ENCODE measurements at places on chromosomes 16 and 17.

- DNase-seq, result no peak
Observed at GRCh38 chr17:81939881-81940385, 2.8 kb upstream of the PYCR1 start.

GRCh38 chr16:70805787-70806186 lies 4.8 kb upstream of the VAC14 start:
- DNase-seq, result no peak

GRCh38 chr17:81138083-81138482 lies 27.2 kb upstream of the PVALEF start:
- DNase-seq, result no peak

DNA sequence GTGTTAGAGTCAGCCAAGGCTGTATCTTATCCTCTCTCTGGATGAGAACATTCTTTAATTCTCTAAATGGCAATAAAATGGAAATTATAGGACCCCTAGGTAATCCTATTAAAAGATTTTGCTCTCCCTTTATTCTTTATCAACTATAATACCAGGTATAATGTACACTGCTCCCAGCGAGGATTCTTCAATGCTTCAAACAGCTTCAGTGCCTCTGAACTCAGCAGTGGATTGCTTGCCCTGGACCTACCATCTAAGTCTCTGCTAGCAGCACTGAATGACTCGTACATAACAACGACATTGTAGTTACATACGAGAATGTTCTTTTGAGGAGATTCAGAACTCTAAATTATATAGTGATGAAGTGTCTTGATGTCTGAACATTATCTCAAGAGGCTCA lies 3.7 kb upstream of the OR3A2 start:
- no peak for DNase-seq

- DNase-seq, result no peak
Observed at GRCh38 chr17:70709596-70709995, 540.3 kb downstream of the KCNJ2 start.

GRCh38 chr16:52034830-52035229 lies 512.1 kb downstream of the TOX3 start:
- no peak for DNase-seq

DNA sequence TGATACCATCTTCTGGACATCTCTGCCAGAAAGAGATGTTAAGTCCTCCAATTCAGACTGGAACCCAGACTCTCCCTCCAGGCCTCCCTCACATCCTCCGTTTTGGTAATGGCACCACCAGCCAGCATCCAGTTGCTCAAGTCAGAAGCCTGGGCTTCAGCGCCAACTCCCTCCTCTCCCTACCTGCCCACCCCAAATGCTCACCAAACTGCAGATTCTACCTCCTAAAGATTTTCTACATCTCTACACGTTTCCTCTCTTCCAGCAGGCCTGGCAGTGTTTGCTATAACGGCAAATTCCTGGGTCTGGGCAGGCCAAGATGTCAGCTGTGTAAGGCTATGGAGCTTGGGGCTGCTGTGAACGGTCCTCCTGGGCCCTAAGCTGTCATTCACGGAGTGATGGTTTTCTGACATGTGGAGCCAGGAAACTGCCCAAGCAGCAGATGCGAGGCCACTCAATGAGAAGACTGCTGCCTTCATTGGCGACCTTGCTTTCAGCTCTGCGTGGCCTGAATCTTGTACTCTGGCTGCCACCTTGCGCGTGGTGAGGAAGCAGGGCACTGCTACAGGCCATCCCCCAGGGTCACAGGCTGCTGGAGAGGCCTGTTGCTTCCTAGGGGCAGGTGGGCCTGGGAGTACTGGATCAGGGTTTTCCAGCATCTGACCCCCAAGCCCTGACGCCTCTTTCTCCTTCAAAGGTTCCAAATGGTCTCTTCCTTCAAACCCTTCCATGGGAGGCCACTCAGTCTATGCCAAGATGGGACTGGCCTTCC lies 37.7 kb downstream of the TBX4 start:
- DNase-seq, result no peak

- no peak for DNase-seq
Observed at GRCh38 chr16:85689285-85689949, 663 bp upstream of the GINS2 start.

DNA sequence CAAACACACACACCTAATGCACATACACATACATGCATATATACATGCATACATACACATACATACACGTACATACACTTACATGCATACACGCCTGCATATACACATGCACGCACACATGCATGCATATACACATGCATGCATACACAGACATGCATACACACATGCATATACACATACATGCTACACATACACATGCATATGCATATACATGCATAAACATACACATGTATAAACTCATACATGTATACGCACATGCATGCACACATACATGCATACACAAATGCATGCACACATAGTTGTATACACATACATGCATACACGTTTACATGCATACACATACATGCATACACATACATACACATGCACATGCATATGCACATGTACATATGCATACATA lies 23.6 kb upstream of the RMI2 start:
- no peak for DNase-seq

GRCh38 chr17:42193969-42194899 lies at the start of gene GHDC:
Gene GHDC (minus strand): TSS chr17:42194494. CDS start chr17:42193581, 913 bp downstream.
- peak; percentile 86 for DNase-seq

- no peak for DNase-seq
Observed at GRCh38 chr16:28010671-28011070, 52.8 kb downstream of the GSG1L start.

DNA sequence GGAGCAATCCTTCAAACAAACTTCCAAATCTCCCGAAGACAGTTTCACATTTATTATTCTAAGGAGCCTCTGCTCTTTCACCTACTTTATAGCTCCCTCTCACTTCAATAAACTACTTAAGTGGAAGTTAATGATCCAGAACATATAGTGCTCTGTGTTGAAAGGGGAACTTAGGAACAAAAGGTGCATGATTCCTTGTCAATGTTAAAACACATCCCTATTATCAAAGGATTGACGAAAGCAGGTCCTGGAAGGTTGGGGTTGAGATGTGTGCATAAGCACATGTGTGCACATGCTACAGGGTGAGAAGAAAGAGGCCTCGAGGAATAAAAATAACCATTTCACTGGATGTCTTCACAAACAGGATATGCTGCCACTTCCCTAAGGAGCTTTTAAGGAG lies 170.3 kb downstream of the SLC39A11 start:
- DNase-seq, result no peak

- DNase-seq, result peak; percentile 73
Observed at GRCh38 chr16:85445064-85445778, 167.9 kb upstream of the GSE1 start.

GRCh38 chr16:84818989-84819643 lies 669 bp upstream of the CRISPLD2 start:
- no peak for DNase-seq

GRCh38 chr17:17411692-17412091 lies 65.1 kb upstream of the MED9 start:
- DNase-seq, result no peak

- no peak for DNase-seq
Observed at GRCh38 chr16:89923640-89924296, 626 bp downstream of the TUBB3 start.
